Regular cardiac myocyte (primary cell): ENCODE measurements at places on chromosomes 1 and 21. TPM values are rescaled to one million over a fixed set of nuclear protein-coding genes. Genes with fewer than 3 reads are reported as not detected.

The UQCRH gene
- total RNA-seq, result 491 and 703 TPM in 2 replicates

The CRYBG2 gene
- under 0.01 TPM in 1 of 2 replicates, not detected in the other for total RNA-seq

The SPATA45 gene
- total RNA-seq, result 1.1 TPM in 1 of 2 replicates, not detected in the other

The SERPINC1 gene
- total RNA-seq, result not detected in 2 replicates
